ENCODE measurements at places on chromosomes 4 and X. TPM values are rescaled to one million over a fixed set of nuclear protein-coding genes. Genes with fewer than 3 reads are reported as not detected.

The RHOXF2B gene
- total RNA-seq = not detected

- DNase-seq = peak; percentile 58
Measured at GRCh38 chrX:38999967-39000745, 198.9 kb downstream of the MID1IP1 start.

DNA sequence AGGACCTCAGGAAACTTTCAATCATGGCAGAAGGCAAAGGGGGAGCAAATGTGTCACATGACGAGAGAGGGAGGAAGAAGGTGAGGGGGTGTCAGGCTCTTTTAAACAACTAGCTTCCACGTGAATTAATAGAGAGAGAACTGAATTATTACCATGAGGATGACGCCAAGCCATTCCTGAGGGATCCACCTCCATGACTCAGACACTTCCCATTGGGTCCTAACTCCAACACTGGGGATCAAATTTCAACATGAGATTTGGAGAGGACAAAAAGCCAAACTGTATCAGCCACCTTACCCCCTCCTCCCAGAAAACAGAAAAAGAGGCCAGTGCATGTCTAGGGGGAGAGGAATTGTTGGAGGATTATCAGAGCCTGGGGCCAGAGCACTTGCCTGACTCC is 40.4 kb upstream of the LAS1L start:
- DNase-seq = peak; percentile 11

DNA sequence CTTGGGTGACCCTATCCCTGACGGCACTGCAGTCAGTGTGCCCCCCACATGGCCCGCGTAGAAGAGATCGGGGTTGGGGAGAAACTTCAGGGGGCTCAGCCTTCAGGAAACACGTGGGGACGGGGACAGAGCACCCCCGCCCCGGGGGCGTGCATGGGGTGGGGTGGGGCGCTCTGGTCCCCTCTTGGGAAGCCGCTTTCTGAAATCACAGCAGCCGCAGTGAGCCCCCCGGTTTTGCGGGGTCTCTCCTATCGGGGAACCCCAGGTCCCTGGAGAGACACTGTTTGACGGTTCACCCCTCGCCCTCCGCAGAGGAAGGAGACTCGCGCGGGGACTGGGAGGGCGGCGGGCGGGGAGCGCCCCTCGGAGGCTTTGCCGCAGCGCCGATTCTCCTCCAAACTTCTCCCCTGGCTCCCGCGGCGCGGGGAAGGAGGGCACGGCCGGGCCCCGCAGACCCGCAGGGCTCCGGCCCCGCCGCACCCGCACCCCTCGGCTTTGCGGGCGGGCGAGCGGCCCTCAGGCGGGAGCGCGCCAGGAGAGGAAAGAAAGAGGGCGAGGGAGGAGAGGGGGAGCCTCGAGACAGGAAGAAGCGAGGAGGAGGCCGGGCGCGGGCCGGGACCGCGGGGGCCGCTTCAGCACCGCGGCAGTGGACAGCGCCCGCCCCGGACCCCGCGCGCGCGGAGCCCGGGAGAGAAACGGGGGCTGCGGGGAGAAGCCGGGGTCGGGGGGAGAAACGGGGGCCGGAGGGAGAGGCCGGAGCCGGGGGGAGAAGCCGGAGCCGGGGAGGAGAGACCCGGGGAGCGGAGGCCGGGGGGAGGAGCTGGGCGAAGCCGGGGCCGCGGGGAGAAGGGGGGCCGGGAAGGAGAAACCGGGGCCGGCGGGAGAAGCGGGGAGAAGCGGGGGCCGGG is 612 bp downstream of the CPLX1 start:
- DNase-seq = no peak

The CSAG2 gene
- total RNA-seq = not detected
